ENCODE measurements at places on chromosomes 5 and 9. TPM values are rescaled to one million over a fixed set of nuclear protein-coding genes. Genes with fewer than 3 reads are reported as not detected.

DIRAS2 gene
- not detected for polyA plus RNA-seq

AK3 gene
- polyA plus RNA-seq: 47.3 TPM

CAPSL gene
- polyA plus RNA-seq: not detected

CCNJL gene
- not detected for polyA plus RNA-seq

C5orf52 gene
- not detected for polyA plus RNA-seq

CCDC171 gene
- 0.36 TPM for polyA plus RNA-seq

DNA sequence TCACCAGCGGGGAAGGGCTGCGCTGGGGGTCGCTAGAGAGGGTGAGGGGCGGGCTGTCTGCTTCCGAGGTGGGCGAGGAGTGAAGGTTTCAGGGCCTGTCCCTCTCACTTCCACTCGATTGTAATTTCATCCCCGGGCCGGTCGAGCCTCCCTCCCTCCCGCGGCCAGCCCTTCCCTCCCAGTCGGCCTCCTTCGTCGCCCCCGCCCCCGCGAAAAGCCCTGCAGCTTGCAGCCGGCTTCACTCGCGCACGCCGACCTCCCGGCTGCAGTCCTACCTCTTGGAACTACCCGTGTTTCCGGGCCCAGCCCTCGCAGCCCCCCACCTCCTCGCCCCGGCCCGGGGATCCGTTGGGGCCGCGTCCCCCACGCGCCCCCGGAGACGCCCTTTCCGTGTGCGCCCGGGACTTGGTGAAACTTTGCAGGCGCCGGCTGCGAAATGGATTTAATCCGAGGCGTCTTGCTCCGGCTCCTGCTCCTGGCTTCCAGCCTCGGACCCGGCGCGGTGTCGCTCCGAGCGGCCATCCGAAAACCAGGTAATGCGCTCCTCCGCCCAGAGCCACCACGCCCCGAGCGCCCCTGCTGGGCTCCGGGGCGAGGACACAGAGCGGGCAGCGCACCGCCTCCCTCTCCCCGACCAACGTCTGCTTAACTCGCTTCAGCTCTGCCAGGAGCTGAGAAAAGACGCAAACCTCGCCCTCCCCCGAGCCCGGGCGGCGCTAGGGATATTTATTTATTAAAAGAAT is at the start of gene EGFLAM:
TSS of gene EGFLAM (plus strand) at position 241 of the 743 bp plus-strand sequence. CDS start at position 437, 196 bp downstream.
- no peak for DNase-seq

- DNase-seq: no peak
Measured at GRCh38 chr9:113205432-113205831, 15.6 kb downstream of the FKBP15 start.

- DNase-seq: no peak
Measured at GRCh38 chr5:135127439-135128240, 93.6 kb upstream of the PITX1 start.

GRCh38 chr5:1003296-1003937 is 5.2 kb upstream of the NKD2 start:
- no peak for DNase-seq

DNA sequence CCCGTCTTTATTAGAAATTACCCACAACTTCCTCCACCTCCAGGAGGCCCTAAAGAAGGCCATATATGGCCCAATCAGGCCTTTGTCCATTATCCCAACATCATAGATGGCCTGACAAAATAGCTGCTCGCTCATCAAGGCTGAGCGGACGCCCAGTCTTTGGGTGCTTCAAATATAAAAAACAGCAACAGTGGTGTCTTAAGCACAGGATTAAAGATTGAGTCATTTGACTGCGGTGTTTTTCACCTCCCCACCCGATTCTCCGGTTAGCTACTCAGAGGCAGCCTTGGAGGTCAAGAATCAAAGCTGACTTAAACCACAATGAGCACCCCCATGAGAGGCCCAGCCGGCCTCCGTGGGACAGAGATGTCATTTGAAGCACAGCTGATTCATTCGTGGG is 18.8 kb downstream of the S1PR3 start:
- DNase-seq: no peak

GRCh38 chr9:135500525-135501260 is at the start of gene MRPS2:
Gene MRPS2, plus strand, starts transcription at chr9:135500682. Its CDS starts 29 bp downstream, at chr9:135500711.
- peak; percentile 82 for DNase-seq

DNA sequence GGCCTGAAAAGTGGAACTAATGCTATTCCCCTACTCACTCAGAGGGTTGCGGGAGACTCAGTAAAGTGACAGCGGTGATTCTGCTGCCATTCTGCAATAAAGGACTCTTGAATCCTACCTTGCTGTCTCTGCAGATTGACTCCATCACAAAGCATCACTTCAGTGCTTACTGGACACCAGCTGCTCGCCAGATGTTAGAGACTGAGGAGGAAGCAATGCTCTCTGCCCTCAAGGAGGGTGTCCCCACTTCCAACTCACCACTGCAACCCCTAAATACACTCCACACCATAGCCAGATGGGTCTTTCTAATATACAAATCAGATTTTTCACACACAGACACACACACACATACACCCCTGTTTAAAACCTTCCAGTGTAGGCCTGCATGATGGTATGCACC is 21.4 kb downstream of the TTLL11 start:
- DNase-seq: no peak

DNA sequence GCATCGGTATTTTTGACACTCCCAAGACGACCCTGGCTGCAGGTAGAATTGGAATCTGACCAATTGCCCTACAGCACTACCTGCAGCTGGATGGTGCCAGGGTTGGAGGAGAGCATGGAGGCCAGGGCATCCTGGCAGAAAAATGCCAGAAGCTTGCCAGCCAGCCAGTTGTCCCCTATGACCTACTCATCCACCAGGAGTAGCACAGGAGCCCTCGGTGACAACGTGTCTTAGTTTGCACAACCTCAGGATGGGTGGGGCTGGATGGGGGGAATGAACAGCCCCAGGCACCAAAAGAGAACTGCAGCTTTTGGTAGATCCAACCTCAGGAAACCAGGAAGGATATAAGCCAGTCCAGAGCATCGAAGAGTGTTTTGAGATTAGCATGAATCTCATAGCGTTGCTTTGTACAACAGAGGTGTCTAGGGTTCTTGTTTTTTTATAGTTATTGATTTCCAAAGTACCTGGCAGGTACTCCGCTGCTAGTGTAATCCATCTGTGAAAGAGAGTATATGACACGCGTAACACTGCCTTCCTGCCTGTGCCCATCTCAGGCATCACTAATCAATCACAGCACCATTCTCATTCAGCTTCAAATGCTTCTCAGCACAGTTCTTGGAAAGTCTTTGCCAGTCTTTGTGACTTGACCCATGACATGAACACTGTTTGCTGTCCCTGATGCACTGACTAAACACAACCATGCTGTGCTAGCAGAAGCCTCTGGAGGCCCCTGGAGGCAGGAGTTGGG is 36.7 kb upstream of the ASS1 start:
- no peak for DNase-seq
